ENCODE measurements at places on chromosomes 6 and 20.

DNA sequence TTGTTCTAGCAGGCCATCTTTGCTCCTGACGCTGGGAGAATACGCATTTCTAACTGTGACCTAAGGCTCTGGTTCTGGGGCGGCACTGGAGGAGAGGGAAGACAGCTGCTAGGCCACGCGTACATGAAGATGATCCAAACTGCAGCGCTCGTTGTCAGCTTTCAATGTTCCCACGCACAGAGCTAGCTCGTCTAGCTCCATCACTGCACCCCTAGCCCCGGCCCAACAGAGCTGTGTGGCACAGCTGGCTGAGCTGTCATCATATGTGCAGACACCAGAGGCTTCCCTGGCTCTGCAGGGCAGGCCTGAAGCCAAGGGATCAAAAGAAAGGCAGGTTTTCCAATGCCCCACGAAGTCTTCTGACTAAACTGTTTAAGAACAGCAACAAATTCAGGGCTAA lies 124.7 kb downstream of the IRF4 start:
- DNase-seq, result no peak

DNA sequence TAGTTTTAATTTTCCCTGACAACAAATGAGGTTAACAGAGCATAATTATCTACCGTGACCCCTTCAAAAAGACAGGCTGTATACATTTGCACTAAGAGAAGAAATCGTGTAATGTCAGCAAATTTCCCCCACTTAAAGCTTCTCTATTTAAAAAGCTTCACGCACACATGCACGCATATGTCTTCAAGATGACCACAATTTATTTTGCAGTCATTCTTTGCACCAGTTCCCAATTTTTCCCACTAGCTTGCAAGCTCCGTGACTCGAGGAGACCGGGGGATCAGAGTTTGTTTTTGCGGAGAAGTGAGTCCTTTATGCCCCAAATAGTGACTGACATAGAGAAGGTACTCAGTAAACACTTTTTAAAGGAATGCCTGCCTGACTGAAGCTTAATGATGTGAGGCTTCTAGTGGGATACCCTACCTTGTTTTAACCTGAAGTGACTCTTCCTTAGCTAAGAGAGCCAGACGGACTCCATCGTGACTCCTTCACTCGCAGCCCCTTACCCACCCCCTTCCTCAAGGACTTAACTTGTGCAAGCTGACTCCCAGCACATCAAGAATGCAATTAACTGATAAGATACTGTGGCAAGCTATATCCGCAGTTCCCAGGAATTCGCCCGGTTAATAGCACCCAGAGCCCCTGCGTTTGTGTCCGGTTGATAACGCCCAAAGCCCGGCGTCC lies 9.3 kb upstream of the NQO2 start:
- DNase-seq, result peak; percentile 71

DNA sequence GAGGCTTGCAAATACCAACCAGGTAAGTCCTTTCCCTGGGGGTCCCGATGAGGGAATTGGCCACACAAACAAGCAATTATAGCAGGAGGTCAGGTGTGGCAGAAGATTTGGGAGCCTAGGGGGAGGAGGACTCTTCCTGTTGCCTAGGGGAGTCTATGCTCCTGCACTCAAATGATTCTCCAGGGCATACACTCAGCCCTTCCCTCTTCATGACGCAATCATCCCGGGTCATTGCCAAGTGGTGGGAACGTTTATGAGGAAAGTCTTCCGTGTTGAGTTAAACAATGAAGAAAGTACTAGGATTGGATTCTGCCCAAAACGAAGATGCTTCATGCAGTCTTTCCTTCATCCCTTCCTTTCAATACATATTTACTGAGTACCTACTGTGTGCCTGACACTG lies 186.5 kb upstream of the TSHZ2 start:
- DNase-seq, result no peak

DNA sequence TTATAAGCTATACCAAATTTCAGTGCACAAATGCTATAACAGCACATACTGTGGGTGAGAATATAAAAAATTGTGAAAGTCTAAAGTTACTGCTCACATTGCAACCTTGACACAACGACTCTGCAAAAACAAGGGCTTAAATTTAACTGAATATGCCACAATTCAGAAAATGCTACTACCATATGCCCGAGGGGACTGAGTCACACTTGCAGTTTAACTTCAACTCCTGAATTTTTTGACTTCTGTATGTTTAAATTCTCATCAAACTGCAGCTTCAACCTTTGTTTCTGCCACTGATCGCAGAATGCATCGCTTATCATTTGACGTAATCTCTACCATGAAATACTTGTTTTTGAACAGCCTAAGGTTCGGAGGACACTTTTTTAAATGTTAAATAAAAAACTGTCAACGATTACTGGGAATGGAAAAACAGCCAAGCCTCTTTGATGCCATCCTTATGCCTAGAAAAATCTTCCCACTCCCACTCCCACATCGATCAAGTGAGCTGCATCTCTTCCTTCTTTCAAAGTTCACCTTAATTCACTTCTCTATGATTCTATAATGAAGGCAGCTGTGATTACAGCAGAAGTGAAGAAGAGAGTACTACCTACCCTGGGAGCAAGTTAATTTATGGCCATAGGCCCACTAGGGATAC lies 136.5 kb downstream of the ATXN1 start:
- DNase-seq, result no peak

- DNase-seq, result no peak
Observed at GRCh38 chr6:947235-947934, 254.4 kb upstream of the EXOC2 start.
